ENCODE measurements at places on chromosomes 3 and 15. TPM values are rescaled to one million over a fixed set of nuclear protein-coding genes. Genes with fewer than 3 reads are reported as not detected.

The C3orf49 gene
- not detected for total RNA-seq

The ANKRD63 gene
- total RNA-seq: 2.0 TPM

The MAP1A gene
- total RNA-seq: 24.5 TPM

The GNAT1 gene
- total RNA-seq: not detected

The SMAD6 gene
- total RNA-seq: 2.4 TPM

The MNS1 gene
- 1.2 TPM for total RNA-seq

The GP5 gene
- total RNA-seq: not detected

The PLSCR4 gene
- 5.7 TPM for total RNA-seq

The SCAANT1 gene
- not detected for total RNA-seq

The RETNLB gene
- not detected for total RNA-seq

The NR2E3 gene
- total RNA-seq: not detected

The TBC1D23 gene
- total RNA-seq: 65.2 TPM

The GOLGA8M gene
- 0.82 TPM for total RNA-seq

The SLC6A20 gene
- 3.3 TPM for total RNA-seq

The VPS33B gene
- total RNA-seq: 15.5 TPM

The TNIK gene
- total RNA-seq: 75.4 TPM

The MINDY4B gene
- under 0.01 TPM for total RNA-seq
